Activated CD4-positive, CD25-positive, alpha-beta regulatory T cell treated with anti-CD3 and anti-CD28 coated beads, Interleukin-2, amount 50 U/mL, for 24 hours (primary cell): ENCODE measurements at places on chromosomes 1 and 21.

- no peak for ATAC-seq
These were observed 123.9 kb upstream of the DPYD start for GRCh38 chr1:98044766-98045165.

- no peak for ATAC-seq
These were observed 1.4 kb downstream of the HLCS start for GRCh38 chr21:36964827-36965719.

- ATAC-seq: no peak
These were observed 7.1 kb upstream of the CLDN19 start for GRCh38 chr1:42747125-42747524.

DNA sequence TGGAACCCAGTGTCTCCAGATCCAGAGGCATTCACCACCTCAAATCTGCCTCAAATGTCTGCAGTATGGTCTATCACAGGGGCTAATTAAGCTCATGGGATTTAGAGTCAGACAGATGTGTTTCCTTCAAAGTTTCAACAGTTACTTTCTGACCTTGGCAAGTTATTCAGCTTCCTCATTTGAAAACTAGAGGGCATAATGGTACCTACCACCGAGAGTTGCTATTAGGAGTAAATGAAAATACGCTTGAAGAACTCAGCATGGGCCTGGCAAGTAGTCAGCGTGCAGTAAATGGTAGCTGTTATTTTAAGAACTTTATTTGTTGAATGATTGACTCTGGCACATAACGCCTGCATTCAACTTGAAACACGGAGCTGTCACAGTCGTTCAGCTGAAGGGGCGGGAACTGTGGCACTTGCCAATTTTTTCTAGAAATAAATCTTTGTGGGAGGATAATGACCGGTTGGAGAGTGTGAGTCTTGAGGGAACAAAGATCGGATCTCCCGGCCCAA, 1.2 kb upstream of the CAP1 start:
- no peak for ATAC-seq

- no peak for ATAC-seq
These were observed 48.2 kb upstream of the DNASE2B start for GRCh38 chr1:84350104-84350503.

DNA sequence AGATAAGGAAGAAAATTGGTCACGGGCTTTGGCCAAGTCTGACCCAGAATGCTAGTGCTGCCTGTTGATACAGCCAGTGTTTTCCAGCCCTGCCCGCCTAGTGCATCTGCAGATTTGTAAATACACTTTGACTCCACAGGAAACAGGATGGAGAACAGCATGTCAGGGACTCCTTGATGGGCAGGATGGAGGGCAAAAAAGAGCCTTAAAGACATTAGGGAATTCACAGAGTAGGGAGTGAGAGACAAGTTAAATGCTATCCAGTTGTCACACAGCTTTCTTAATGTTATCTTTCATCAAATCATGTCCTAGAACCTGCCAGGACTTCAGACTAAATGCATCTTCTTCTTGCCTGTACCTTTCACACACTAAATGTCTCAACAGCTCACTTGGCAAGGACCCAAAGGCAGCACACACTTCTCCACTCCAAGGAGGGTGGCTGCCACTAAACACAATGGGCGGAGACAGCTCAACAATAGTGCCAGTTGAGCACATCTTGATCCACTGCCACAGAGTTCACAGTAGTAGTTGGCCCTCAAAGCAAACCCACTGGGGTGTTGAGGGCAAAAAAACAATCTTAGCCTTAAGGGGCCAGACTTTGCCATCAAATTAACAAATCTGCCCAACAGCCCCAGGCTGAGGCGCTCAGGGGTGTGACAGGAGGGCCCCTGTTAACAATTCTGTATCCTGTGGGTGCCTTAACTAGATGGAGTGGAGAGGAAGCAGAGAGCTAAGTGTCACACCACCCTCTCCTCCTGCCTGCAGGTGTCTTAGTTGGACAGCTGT, 2.7 kb downstream of the HIVEP3 start:
- ATAC-seq: no peak

DNA sequence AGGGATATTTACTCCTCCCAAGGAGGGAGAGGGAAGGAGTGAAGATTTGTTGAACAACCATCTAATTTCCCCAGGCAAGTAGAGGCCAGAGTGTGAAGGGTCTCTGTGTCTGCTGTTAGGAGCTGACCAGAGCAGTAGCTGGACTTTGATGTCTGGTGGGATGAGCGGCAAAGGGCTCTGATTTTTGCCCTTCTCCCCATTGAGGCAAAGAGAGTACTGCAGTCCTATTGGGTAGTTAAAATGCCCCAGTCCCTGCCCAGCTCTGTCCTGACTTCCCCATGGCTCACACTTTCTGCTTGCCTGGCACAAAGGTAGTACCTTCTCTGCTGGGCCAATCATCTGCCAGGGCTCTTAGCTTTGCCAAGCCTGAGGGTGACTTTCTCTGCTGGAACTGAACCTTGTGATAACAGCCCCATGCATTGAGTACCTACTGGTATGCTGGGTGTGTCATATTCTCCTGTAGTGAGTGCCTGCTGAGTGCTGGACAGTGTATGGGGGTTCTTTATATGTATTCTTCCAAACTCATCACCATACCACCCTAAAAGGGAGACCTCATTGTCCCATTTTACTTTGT, 64.0 kb upstream of the SELENON start:
- no peak for ATAC-seq

GRCh38 chr21:32403201-32403777, 9.2 kb upstream of the EVA1C start:
- peak; percentile 63 for ATAC-seq

DNA sequence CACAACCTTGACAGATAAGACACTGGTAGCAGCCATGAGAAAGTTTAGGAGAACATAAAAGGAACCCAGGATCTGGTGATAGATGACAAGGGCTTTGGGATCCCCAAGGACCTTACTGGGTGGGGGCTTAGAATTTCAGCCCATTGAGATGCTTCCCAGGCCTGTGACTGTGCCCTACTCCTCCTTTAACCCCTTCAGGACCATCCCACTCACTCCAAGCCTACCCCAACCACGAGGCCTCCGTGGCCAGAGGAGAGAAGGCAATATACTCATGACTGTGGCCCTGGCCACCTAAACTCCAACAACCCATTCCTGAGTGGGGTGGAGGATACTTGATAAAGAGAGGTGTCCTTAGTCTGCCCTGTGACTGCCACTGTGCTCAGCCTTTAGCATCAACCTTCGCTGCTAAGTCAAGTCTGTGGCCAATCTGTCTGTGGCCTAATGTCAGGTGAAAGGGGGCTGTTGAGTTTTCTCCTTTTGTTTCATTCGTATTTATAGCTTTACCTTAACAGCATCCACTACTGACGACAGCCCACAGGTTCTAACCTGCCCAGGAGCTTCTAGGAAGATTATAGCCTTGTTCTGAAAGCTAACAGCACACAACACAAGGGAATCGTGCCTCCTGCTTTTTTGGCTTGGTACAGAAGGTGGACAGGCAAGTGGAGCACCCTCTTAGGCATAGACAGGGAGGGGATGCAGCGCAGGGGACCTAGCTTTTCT, 16.9 kb upstream of the BCAR3 start:
- no peak for ATAC-seq

GRCh38 chr1:156676820-156677615, at the start of gene NES:
TSS of gene NES (minus strand) at chr1:156677407. CDS start at chr1:156677264, 143 bp downstream.
- no peak for ATAC-seq

GRCh38 chr21:28083350-28083749, 909.3 kb downstream of the LTN1 start:
- ATAC-seq: no peak

DNA sequence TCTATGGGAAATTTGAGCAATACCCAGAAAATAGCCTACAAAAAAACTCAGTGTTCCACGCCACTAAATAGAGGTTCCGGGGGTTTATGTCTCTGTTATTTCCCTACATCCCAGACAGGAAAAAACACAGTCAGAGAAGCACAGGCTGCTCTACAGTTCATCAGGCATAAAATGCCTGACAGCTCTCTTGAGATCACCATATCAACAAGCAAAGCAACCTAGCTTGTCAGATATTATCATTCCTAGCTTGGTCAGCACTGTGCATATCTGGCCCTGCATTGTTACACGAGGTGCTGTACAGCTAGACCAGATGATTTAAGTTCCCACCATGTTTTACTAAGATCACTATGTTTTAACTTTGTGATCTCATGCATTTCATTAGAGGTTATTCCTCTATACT, 172.6 kb downstream of the PTPRC start:
- no peak for ATAC-seq

GRCh38 chr1:232574889-232575762, 54.8 kb downstream of the SIPA1L2 start:
- ATAC-seq: no peak

DNA sequence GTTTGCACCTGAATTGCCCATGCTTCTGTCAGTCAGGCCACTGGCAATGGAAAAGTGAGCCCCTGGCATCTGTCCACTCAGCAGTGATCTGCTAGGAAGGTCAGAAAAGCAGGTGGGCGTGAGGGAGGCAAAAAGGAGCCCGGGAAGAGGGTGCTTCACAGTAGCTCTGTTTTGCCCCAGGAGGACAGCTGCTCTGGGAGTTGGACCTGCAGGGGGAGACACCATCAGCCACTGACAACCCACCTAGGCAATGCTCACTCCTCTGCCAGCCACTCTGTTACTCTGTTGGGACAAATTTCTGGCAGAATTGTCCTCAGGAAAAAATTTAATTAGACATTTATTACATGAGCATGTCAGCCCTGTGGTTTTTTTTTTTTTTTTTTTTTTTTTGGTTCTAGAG, 146.4 kb downstream of the LRIG2 start:
- ATAC-seq: no peak

- ATAC-seq: no peak
These were observed 479.9 kb upstream of the PLXNA2 start for GRCh38 chr1:208724079-208724478.

DNA sequence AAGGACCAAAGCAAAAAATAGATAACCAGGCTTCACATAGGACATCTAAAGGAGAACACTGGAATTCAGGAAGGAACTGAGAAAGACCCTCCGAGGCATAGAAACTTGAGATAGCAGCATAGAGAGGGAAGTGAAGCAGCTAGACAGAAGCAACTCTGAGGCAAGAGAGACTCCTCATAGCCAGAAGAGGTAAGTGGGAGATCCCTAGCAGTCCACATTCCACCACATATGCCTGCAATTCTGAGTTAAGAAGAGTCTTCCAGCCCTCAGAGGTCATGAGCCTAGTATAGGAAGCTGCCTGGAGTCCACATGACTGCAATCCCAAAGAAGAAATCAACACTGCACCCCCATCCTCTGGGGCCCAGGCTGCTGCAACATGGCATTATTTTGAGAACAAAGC, 13.9 kb upstream of the FGGY start:
- no peak for ATAC-seq

- ATAC-seq: no peak
These were observed 73.4 kb upstream of the PKN2 start for GRCh38 chr1:88610687-88611086.

DNA sequence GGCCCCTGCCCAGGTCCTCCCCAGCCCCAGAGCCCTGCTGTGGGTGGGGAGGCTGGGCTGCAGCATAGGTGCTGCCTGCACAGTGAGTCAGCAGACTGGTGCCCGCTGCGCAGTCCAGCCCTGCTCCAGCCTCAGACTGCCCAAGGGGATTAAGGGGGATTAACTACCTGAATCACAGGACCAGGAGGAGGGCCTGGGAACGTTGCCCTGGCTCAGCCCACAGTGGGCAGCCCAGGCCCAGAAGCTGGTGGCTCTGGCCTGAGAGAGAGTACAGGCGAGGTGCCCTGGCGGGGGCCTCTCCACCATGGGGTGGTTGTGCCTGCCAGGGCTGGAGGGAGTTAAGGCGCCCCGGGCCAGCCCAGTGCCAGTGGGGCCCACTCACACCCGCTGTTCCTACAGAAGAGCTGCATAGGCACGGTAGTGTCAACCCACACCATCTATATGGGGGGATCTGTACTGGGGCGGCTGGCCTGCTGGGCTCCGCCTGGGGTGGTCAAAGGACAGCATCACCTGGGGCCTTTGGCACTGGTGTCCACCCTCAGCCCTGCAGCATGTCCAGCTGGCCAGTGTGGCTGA, 2.3 kb downstream of the OBSCN start:
- ATAC-seq: no peak

DNA sequence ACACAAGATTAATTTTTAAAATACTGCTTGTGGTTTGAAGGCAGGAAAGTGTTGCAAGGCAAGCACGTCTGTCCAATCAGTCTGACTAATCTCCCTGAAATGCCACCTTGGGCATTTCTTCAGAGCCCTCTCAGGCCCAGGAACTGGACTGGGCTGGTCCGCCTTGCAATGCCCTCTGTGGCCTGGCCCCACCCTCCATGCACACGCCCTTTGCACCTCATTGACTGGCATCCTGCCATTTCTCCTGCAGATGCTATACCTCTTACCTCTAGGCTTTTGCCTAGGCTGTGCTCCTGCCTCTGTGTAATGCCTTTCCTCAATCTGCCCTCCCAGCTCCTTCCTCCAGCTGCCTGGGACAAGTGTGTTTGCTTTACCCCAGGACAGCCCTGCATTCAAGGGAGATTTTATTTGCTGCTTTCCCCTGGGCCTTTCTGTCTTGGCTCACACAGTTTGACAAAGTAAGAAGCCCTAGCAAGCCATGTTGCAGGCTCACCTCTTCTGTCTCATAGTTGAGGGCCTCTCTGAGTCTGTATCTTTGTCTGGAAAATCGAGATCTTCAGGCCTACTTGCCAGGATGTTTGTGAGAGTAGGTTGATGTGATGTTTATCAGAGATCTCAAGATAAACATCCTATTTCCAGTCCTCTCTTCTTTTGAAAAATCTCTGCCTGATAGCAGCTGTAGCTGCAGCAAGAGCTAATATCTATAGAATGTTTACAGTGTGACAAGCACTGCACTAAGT, 149.2 kb upstream of the JUN start:
- peak; percentile 18 for ATAC-seq

DNA sequence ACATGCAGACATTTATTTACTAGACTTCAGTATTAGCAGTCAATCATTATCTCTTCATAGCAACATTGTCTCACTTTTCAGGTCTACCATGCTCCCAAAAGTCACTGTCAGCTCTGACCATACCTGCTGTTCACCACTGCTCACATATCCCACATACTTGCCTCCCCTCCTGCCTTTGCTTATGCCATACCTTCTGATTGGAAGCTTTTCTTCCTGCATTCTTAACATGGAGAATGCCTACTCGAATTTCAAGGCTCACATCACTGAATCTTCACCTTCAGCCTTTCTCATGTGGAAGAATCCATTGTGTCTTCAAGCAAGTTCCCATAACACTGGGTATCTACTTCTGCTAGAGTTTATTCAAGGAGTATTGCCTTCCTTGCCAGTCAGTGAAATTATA, 135.4 kb downstream of the NTNG1 start:
- no peak for ATAC-seq

DNA sequence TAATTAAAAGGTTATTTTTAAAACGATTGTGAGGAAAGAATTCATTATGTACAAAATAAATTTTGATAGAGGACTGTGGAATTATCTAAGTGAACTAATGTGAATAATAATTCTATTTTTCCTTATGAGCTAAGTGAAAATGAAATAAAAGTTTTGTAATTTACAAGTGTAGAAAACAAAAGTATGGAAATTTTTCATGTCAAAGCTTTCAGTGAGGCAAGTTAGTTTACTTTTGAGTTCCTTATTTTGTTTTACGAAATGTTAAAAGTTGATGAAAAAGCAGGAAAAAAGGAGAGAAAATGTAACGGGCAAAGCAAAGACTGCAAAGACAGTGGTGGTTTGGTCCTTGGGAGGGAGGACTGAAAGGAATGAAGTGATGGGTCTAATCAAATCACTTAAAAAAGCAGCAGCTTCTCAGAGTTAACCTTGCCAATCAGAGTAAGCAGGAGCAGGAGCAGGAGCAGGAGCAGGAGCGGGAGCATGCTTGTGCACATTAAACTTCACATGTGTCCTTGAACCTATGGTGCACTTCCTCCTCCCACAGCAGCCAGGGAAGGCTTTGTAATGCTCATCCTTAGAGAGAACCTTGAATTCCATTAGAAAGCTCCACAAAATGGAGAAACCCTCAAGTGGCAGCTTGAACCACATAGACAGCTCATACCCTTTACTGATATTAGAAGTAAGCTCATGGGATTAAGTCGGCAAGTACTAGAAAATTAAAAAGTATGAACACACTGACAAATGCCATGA, 133.4 kb downstream of the LHX4 start:
- no peak for ATAC-seq
